IPS DF 6.9 (cell line): ENCODE measurements at places on chromosomes 12 and 14.

GRCh38 chr12:53492188-53492587 is 7.1 kb downstream of the MAP3K12 start:
- DNase-seq = no peak

DNA sequence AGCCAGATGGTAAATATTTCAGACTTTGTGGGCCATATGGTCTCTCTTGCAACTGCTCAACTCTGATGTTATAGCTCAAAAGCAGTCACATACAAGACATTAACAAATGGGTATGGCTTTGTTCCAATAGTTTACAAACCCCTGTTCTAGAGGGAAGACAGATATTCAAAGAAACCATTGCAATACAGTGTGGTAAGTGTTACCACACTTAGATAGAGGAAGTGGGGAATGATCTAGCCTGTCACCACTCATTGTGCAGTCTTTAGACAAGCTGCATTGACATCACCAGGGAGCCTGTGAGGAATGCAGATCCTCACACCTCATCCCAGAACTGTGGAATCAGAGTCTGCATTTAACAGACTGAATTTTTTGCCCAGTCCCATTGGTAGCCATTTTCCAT is 80.0 kb upstream of the RGS6 start:
- DNase-seq = no peak

DNA sequence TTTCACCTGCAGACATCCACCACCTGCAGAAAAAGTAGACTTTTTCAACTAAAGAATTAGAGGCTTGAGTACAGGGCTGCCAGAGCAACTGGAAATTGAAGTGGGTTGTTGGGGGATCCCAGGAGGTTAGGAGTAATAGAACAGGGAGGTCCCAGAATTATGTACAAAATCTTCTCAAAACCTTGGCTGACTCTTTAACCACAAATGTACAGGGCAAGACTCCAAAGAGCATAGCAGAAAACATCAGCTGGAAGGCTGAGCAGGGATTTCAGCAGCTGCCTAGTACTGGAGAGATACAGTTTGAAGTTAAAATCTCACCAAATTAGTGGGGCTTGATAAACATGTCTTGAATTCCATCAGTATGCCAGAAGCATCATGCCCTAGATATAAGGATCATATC is 191.6 kb downstream of the CRADD start:
- no peak for DNase-seq

DNA sequence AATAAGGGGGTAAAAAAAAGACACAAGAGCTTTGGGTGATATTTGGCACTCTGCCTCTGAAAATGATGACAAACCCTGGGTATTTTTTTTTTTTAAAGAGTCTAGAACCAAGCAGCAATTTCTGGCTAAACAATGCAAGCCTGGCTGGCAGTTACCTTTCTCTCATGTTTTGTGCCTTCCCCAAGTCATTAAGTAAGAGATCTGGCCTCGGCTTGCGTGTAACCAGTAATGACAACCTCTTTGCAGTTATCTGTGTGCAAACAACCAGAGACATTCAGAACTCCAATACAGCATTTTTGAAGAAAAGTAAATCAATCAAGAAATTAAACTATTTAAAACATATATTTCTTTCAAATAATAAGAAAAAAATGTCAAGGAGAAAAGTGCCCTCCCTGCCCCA is 167.5 kb downstream of the KCNC2 start:
- DNase-seq = no peak

DNA sequence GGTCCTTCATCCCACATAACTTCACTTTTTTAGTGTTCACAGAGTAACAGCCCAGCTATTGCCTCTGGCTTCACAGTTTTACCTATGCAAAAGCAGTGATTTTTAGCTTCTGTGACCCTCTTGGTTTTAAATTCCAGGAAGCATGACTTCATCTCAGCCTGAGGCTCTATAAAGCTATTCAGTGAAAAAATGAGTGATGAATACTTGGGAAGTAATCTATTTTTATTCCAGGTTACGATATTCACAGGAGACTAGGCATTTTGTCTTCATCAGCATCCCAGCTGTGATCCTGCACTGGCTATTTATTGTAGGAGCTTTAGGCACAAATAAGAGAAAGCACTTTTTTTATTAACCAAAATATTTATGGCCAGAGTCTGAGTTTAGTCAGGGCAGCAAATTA is 164.8 kb downstream of the SNAPC1 start:
- DNase-seq = no peak

GRCh38 chr12:80625901-80626300 is 81.5 kb upstream of the MYF6 start:
- DNase-seq = no peak

GRCh38 chr14:102209224-102209966 is 69.7 kb downstream of the WDR20 start:
- DNase-seq = no peak

- no peak for DNase-seq
These were observed 534.7 kb downstream of the LRFN5 start for GRCh38 chr14:42141328-42141727.

GRCh38 chr12:105428793-105429395 is 98.4 kb downstream of the C12orf75 start:
- no peak for DNase-seq

GRCh38 chr12:70005864-70006618 is 181.0 kb downstream of the MYRFL start:
- DNase-seq = no peak

DNA sequence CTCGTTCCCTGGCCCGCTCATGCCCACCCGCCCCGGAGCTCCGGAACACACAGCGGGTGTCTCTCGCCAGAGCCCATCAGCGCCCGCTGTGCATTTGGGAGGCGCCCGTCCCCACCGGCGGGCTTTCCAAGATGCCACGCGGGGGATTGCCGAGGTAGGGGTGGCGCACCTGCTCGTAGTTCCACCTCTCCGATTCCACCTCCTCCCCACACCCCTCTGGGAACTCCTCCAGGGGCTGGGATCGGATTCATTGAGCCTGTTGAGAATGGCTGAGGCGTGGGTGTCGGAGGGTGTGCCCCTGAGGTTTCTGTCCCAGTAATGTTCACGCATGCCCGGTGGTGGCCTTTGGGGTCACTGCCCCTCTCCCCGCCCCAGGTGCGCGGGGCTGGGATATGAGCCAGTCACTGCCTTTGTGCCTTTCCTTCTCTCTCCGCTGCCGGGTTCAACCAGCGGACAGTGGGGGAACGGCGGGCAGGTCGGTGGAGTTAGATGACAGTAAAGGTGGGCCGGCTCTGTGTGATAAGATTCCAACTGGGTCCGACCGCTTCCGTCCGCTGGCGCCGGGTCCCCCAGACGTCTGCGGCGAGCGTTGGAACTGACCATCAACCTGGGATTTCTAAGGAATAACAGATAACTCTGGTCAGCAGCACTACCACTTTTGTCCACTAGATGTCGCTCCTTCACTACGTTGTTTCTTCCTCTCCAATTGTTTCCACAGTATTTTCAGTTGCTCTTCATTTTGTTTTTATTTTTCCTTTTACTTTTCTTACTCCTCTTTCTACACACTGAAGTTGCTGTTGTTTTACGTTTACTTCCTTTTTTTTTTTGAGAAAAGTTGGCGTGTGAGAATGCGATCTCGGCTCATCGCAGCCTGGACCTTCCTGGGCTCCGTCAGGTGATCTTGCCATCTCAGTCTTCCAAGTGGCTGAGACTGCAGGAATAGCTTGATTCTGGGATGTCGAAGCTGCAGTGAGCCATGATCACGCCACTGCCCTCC is 178.1 kb upstream of the ALG10B start:
- peak; percentile 48 for DNase-seq

- DNase-seq = no peak
These were observed 8.3 kb upstream of the HVCN1 start for GRCh38 chr12:110697236-110697635.

GRCh38 chr12:42793166-42793565 is 203.6 kb upstream of the PRICKLE1 start:
- DNase-seq = no peak

DNA sequence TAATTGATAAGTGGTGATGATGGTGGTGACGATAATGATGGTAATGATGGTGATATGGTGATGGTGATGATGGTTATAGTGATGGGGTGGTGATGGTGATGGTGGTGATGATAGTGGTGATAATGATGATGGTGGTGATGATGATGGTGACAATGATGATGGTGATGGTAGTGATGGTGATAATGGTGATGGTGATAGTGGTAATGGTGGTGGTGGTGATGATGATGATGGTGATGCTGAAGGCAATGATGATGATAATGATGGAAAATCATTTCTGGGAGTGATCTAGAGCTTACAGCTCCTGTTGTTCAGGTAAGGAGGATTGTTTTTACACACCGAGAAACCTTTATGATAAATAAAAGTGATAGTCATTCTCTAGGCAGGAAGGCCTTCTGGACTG is 33.9 kb downstream of the CCDC63 start:
- DNase-seq = no peak

DNA sequence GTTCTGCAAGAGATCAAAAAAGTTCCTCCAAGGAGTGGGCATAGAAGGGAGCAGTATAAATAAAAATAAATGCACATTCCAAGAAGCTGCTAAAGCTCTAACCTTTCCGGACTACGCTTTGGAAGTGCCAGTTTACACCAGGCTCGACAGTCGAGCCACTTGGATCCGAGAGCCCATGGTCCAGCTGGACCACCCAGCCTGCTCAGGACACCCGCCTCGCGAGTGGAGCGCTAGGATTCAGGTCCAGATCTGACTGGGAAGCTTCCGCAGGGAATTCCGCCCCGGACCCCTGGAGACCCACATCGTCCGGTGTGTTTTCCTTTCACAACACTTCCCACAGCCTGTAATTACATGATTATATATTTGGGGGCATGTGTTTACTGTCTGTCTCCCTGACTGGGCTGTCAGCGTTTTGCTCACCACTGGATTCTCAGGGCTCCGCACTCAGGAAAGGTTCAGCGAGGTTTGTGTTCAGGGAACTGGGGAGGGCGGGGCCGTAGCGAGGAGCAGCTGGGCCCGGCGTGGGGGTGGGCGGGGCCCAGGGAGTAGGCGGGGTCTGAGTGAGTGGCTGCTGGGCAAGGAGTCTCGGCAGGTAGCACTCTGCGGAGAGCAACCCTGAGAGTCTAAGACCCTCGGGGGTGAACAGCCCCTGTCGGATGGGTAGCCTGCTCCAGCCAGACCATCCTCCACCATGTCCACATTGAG is 52.3 kb upstream of the TMEM263 start:
- peak; percentile 48 for DNase-seq

DNA sequence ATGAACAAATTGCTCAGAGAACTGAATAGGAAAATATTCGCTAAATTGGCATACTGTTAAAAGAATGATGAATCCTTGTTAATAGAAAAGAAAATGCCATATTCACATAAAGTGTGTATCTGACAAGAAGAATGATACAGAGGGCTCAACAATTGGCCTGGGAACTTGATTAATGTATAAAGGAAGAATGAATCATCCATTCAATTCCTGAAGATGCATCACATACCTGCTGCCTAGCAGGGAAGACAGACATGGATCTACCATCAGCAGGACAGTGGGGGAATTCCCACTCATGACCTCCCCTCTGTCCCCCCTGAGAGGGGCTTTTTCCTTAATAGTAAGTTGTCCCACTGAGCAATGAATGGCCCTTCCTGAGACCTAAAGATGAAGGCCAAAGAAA is 13.5 kb downstream of the PTPN21 start:
- DNase-seq = no peak

DNA sequence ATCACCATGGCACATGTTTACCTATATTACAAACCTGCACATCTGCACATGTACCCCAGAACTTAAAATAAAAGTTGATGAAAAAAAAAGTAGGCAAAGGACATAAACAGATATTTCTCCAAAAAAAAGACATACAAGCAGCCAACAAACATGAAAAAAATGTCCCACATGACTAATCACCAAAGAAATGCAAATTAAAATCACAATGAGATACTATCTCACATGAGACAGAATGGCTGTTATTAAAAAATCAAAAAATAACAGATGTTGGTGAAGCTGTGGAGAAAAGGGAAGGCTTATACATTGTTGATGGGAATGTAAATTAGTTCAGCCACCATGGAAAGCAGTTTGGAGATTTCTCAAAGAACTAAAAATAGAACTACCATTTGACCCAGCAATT is 68.0 kb upstream of the FAR2 start:
- no peak for DNase-seq

DNA sequence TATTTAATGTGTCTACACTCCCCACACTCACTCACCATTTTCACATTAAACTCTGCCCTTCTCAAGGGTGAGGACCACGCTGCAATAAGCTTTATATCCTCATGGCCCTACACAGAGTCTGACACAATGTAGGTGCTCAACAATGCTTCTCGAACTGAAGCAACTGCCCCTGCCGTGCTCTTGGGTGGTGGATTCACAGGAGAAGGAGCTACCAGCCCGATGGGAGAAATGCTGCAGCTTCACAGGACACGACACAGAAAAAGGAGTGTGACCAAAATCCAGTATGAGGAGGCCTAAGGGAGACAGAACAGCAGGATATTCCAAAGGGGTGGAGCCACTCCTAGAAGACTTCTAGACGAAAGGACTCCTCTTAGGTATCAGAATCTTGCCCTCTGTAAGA is 6.5 kb upstream of the KRT3 start:
- no peak for DNase-seq

- DNase-seq = no peak
These were observed 66.7 kb downstream of the CCER1 start for GRCh38 chr12:90888316-90888715.

- no peak for DNase-seq
These were observed 19.5 kb downstream of the KCNA5 start for GRCh38 chr12:5063149-5063548.

GRCh38 chr12:14153803-14154202 is 172.4 kb upstream of the GRIN2B start:
- no peak for DNase-seq

DNA sequence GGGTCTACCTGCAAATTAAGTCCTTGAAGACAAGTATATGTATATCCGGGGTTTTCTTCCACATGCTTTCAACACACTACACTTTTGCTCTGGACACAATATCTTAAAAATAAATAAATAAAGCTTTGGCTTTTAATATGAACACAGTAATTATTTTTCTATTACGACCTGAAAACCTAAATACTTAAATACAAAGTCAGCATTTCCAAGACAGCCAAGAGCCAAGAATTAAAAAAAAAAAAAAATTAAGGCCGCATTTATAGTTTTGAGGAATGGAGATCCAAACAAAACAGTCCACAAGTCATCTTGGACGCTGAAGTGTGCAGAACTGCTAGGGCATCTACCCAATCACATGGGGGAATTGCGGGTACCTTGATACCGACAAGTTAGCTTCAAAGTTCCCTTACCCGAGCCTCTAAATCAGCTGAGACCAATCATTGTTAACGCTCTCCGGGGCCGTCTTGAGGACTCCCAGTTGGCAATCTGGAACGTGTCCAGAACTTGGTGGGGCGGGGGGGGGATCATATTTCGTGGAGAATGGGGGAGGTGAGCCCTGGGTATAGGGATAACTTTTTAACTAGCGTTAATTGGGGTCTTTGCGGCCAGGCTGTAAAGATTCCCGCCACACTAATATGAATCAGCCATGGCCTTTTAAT is 731 bp upstream of the PCNX4 start:
- DNase-seq = no peak

DNA sequence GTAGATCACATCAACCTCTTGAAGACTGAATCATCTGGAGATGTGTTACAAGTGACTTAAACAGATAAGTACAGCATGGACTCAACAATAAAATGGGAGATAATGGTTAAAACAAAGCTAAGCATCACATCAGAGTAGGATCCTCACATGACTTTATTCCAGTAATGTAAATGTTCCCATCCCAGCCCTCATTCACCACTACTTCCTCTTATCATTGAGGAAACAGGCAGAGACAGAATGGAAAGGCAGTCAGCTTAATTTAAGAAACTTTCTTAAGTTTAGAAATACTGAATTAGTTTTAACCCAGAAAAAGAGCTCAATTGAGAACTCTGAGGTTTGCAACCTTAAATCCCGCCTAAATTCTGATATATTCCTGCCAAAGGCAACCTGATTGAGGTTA is 1.2 kb upstream of the ALG10 start:
- no peak for DNase-seq

- DNase-seq = no peak
These were observed 435.2 kb downstream of the ETNK1 start for GRCh38 chr12:23060161-23060560.
